ENCODE measurements at places on chromosomes 2 and 18.

DNA sequence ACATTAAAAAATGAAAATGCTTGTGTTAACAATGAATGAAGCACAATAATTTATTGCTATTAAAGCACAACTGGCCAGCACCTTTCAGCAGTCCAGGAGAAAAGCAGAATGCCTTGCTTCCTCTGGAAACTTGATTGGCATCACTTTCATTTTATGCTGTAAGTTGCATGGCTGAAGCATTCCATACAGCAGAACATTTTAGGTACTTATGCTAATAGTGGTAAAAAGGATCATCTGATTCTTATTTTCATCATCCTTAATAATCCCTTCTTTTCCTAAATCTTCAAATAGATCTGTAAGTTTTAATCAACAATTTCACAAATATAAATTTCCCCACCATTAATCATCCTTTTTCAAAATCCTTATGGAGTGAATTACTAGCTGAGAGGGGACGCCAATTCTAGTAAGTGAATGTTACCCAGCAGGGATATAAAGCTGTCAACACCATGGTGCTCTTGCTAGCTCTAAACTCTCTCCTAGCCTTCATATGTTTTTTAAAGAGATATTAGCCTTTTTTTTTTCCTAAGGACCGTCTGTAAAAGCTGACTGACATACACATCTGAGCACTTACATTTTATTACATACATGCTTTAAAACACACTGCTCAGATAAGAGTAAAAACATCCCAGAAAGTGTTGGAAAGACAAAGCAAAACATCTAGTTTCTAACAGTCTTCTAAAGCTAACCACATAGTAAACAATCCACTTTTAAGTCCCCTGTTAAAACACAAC is 5.3 kb downstream of the SATB2 start:
- no peak for DNase-seq

- DNase-seq = no peak
Observed at GRCh38 chr2:206084439-206084869, 1.5 kb downstream of the INO80D start.

DNA sequence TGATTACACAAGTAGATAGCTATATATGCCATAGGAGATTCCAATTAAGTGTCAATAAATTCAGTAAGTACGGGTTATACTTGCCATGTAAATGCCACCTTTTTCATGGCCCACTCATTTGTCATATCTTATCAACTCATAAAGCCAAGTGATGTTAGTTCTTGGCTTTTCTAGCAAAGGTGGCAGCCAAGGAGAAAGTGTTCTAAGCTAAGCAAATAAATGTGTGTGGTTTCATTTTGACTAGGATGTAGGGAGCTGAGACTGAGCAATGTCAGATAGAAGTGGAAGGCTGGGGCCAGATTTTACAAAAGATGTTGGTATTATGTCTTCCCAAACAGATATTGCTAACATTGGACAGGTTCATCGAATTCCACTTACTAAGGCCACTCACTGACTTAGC is 952.0 kb downstream of the SLC4A3 start:
- DNase-seq = no peak

GRCh38 chr2:46657042-46657504 is 177.7 kb downstream of the TMEM247 start:
- no peak for DNase-seq

DNA sequence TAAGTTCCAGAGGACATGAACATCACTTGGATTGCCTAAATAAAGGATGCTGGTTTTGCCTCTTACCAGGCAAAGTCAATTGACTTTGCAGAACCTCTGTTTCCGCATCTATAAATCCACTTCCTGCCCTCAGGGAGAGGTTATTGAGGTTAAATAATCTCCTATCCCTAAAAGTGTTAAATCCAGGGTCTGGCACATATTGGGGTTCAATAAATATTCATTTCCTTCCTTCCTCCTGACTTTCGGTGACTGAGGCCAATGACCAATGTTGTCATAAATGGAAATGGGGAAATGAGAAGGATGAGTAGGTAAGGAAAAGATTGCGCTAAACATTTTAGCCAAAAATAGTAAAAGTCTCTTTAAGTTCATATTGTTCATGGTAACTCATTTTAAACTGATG is 16.0 kb downstream of the BCL2 start:
- DNase-seq = no peak

- DNase-seq = no peak
Observed at GRCh38 chr2:182144776-182145165, 159.1 kb downstream of the PPP1R1C start.
